ENCODE measurements at places on chromosomes 11 and 22. TPM values are rescaled to one million over a fixed set of nuclear protein-coding genes. Genes with fewer than 3 reads are reported as not detected.

FOLH1 gene
- not detected for total RNA-seq

C11orf16 gene
- not detected for total RNA-seq

WT1 gene
- not detected for total RNA-seq

ZNF214 gene
- total RNA-seq = not detected

MLC1 gene
- 0.40 TPM for total RNA-seq

CRY2 gene
- total RNA-seq = 14.3 TPM

OR8K1 gene
- total RNA-seq = not detected

LDHAL6A gene
- not detected for total RNA-seq

DPP3 gene
- total RNA-seq = 72.3 TPM

KLHL35 gene
- total RNA-seq = 0.55 TPM

SELENOH gene
- 252 TPM for total RNA-seq

SHANK3 gene
- 0.06 TPM for total RNA-seq

TMA7B gene
- 1.2 TPM for total RNA-seq

DCDC1 gene
- total RNA-seq = 0.27 TPM

LUZP2 gene
- not detected for total RNA-seq

YWHAH gene
- total RNA-seq = 199 TPM

OR2AT4 gene
- total RNA-seq = not detected

MTFP1 gene
- total RNA-seq = 126 TPM

MMP7 gene
- total RNA-seq = not detected

SORL1 gene
- 21.8 TPM for total RNA-seq

SYT12 gene
- total RNA-seq = not detected

SNX15 gene
- 15.2 TPM for total RNA-seq

OR51B4 gene
- not detected for total RNA-seq
